ENCODE measurements at places on chromosomes 5 and 9.

- no peak for DNase-seq
These were observed 118.1 kb downstream of the C9orf152 start for GRCh38 chr9:110089681-110090370.

- DNase-seq, result no peak
These were observed 30.6 kb downstream of the PLPP7 start for GRCh38 chr9:131320031-131320685.

- DNase-seq, result no peak
These were observed 192.1 kb upstream of the RGMB start for GRCh38 chr5:98581112-98581997.

DNA sequence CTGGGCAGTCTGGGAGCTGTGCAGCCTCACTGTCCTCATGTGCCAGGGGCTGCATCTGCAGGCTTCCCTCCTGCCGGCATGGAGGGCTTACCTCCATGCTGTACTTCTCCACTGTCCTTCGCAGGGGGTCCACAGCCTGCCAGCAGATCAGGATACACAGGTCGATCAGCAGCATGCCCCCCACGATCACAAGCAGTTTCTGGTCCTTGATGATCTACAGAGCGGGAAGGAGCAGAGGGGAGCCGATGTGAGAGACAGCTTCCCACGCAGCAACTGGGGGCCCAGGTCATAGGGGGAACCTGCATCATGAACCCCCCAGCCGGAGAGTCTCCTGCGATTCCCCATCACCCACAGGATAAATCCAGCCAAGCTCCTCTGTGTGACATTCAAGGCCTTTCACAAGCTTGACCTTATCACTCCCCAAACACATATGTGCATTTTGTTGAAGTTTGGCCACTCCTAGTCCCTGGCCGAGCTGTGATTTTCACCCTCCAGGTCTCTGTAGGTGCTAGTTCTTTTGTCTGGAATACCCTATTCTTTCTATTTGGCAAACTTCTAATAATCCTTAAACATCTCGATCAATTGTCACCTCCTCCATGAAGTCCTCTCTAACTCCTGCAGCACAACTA lies 107.3 kb upstream of the TBC1D2 start:
- DNase-seq, result no peak

- no peak for DNase-seq
These were observed 93.5 kb upstream of the EFNA5 start for GRCh38 chr5:107764282-107764681.

DNA sequence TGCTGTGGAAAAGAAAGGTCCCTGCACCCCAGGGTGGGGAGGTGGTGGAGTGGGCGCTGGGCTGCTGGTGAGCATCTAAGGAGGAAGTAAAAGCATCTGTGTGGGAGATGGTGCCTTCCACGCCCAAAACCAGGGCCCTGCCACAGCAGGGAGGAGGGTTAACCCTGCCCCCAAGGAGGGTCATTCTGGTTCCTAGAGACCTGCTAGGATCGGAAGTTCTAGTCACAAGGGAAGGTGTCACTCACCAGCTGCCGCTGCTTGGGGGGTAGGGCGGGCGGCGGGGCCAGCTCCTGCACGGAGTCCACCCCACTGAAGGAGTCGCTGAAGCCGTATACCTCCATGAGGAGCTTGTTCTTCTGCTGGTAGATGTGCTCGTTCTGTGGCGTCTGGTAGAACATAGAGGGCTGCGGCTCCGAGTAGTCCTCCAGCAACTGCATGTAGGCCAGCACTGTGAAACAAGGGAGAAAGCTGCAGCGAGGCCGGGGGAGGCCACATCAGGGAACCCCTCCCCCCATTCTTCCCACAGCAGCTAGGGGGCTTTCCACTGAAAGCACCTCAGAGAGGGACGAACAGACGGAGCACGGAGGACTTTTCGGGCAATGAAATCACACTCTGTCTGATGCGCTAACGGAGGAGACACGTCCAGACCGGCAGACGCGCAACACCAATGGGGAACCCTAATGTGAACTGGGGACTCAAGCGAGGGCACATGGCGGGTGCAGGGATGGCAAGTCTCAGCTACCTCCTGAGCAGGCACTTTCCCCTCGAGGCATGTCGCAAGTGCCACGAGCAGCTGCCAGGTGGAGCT lies 76.4 kb downstream of the PRRT1B start:
- DNase-seq, result no peak

DNA sequence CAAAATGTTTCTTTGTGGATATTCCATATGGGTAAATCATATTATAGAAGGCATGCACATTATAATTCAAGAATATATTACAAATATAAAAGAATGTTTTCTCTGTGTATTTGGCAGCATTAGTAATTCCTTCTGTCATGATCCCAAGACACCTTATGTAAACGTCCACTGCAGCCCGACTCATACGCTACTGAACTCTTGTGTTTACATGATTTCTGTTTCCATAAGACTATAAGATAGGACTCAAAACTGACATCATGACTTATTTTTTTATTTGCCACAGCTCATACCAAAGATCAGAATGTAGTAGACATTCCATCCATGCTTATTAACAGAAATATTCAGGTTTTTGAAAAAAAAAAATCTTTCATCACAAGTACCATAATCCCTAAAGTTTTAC lies 234.1 kb downstream of the AP3B1 start:
- no peak for DNase-seq

- DNase-seq, result no peak
These were observed 50.8 kb downstream of the SEMA5A start for GRCh38 chr5:9495121-9495520.

DNA sequence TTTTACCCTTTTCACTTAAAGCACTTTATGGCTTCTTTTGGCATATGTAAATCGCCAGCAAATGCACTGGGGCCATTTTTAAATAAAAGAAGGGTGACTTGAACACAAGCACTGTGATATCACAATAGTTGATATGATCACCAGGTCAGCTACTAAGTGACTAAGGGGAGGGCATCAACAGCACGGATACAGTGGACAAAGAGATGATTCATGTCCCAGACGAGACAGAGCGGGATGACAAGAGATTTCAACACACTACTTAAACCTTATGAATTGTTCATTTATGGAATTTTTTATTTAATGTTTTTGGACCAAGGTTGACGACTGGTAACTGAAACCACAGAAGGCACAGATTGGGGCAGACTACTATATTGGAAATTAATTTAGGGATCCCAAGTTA lies 54.1 kb downstream of the RORB start:
- DNase-seq, result no peak

DNA sequence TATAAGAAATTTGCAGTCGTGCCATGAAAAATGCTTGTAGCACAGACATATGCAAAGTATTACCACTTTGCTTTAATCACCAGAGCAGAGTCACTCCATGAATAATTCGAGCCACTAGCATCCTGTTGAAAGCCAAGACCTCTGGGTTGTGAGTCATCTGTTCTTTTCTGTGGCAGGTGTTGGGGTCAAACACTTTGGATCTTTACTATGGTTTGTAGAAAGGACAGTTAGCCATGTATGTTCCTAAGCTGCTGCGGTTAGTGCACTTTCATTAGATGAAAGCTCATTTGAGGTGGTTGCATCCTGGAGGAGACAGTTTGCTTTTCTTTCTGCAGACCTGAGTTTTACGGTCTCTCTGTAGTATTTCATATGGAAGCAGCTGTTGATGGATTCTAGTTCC lies 223.7 kb downstream of the DMRT2 start:
- no peak for DNase-seq

DNA sequence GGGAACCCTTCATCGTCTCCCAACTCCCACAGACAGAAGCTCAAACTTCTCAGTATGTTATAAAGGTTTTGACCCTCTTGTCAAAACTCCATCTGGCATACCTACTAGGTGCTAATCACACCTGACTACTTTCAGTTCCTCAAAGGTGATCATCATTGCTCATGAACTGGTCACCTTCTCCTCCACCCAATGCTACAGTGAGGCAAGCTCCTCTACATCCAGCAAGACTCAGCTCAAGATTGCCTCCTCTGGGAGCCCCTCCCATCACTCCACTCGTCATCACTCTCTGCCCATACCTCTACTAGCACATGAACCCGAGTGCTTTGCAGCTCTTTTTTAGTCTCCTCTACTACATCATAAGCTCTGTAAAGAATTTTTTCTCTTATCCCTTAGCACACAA lies 102.4 kb downstream of the LPAR1 start:
- DNase-seq, result no peak

GRCh38 chr9:33227741-33228140 lies 12.2 kb upstream of the SPINK4 start:
- DNase-seq, result no peak

DNA sequence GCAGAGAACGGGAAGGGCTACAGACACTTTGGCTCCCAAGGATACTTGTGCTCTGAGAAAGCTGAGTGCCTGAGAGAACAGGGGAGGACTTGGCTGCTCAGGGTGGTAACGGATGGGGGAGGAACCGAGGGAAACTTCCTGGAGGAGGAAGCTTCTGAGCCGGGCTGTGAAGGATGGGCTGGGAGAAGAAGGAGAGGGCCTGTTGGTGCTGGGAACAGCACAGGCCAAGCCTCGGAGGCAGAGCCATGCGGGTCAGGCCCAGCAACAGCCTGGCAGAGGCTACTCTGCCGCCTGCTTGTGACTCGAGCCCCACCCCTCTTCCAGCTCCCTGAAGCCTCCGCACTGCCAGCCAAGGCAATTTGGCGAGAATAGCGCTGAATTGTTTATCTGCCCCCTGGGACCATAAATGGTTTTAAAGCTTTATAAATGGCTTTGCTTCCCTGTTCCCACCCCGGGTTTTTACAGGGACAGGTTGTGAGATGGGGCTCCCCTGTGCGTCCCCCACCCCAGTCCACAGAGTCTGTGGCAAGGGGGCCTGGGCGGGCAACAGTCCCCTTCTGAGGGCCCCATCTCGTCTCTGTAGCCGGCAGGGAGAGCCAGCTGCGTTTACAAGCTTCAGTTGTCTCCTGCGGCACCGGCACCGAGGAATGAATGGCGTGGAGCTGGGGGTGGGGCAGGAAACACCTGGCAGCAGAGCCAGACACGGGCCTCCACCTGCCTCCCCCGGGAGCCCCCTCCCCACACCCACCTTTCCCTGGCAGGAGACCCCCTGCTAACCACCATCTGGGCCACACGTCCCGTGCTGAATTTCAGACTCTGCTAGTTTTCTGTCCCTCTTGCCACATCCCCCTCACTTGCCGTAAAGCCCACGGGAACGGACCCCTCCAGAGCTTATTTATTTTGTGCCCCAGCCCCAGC lies 24.4 kb downstream of the FAM163B start:
- no peak for DNase-seq

GRCh38 chr5:13003457-13003856 lies 941.0 kb downstream of the DNAH5 start:
- DNase-seq, result no peak

DNA sequence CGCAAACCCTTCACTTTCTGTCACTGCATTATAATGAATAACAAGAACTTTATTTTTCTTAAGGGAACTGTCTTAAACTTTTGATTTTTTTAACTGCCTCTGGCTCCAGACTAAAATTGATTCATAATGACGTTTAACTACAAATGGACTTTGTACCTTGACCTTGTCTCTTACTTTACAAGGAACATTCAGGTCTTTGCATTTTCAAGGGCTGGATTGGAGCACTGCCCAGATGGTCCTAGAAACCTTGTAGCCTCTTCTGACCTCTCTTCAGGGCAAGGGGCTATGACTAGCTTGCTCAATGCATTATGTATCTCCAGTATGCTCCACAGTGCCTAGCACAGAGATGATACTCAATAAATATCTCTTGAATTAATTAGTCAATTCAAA lies 612.6 kb upstream of the CLINT1 start:
- DNase-seq, result no peak

DNA sequence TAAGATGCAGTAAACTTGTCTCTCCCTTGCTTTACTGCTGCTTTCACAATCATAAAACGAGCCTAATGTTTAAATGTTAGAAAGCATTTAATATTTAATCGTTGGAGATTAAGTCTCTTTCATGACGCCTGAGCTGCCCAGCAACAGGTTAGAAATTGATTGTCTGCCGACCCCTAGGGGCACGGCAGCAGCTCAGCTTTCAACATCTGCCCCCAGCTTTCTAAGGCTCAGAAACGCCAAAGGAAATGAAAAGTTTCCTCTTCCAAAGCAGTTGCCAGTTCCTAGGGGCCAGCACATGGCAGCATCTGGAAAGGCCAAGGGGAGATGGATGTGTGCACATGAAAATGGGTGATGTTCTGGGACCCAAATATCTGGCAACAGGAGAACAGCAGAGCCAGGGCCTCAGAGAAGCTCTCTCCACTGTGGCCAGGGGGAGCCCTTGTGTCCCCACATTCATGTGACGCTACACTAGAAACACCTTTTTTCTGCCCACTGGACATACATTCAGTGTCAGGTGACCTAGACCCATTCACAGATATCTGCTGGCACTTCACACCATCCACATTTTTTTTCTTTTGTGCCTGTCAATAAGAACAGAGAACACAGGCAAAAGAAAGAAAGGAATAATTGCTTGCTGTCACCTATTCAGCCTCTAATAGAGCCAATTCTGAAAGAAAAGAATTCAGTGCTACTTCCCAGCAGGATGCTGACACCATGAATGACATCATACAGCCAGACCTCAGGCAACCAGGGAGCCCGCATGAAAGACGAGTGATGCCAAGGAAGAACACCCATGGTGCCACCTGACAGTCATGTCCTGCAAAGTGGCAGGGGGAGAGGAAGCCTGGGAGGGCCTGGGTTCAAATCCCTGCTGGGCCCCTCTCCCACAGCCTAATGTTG lies 205.0 kb upstream of the TAS2R1 start:
- DNase-seq, result no peak

DNA sequence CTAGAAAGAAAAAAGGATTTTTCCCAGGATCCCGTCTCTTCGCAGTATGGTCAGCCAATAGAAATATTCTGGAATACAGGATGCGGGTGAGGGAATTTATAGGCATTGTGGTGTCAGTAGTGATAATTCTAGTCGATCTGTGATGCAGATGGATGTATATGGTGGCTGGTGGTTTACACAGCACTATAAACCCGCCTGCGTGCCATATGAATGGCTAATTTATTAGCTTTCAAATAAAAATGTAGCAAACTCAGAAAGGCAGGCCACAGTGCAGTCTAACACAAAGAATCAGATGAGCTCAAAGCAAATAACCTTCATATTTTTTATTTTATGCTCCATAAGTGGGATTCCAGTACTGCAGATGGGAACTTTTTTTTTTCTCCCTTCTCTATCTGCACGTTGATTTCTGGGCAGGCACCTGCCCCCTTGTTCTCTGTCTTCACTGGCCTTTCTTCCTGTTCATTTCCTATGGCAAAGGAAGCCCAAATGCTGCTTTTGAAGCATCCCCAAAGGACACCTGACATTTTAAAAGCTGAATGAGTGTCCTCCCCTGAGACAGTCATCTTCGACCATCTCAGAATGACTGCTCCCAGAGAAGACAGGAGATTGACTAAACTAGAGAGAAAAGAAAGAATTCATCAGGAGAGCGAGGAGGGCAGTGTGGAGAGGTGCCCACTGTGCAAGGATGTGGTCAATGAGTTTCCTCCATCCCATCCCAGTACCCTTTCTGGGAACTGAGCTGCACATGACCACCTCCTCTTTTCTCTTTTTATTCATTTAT lies 52.1 kb downstream of the SEMA6A start:
- no peak for DNase-seq

GRCh38 chr9:37333288-37333687 lies 89.2 kb upstream of the GRHPR start:
- no peak for DNase-seq

GRCh38 chr5:60195551-60195950 lies 302.0 kb upstream of the PDE4D start:
- no peak for DNase-seq

All from pons (tissue), 1 donor.